ENCODE measurements at places on chromosomes 2 and 18. TPM values are rescaled to one million over a fixed set of nuclear protein-coding genes. Genes with fewer than 3 reads are reported as not detected.

DNA sequence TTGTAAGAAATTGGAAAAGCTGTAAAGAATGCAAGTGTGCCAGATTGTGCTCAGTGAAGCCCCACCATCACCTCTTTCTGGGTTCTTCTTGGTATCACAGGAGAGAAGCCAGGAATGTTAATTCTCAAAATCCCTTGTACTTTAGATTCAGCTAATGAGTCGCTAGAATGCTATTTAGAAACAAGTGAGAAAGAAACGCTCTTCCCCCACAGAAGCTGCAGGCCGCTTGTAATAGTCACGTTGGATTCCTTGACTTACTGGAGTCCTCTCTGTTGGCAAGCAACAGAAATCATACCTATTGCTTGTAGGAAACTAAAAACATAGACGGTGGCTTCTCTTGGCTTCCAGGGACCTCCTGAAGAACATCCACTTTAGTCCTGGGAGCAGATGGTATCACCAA is 375.6 kb upstream of the LRATD1 start:
- DNase-seq = no peak

XIRP2 gene
- total RNA-seq = not detected

DNA sequence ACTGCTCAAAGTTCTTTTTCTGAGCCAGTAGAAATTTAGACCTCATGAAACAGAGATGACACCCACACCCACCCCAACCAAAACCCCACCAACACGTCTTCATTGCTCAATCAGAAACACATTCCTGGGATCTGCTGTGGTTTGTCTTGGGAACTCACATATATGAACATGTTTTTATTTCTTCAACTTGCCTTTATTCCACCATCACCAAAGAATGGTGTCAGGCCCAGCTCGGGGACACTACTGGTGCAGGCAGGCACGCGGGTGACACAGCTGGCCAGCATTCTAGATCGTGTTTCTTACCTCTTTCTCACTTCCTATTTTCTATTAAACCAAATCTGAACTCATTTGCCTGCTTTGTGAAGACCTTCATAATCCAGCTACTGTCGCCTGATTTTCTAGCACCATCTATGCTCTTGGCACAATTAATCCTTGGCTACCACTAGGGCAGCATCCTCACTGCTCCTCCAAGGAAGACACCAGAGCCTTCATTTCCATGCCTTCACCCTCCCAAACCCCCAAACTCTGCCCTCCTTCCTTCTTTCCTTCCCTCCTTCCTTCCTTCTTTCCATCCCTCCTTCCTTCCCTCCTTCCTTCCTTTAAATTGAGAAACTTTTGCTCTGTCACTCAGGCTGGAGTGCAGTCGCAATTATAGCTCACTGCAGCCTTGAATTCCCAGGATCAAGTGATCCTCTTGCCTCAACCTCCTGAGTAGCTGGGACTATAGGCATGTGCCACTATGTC is 157.1 kb downstream of the BCL2 start:
- no peak for DNase-seq

- peak; percentile 55 for DNase-seq
Measured at GRCh38 chr2:159615367-159616285, 722 bp downstream of the BAZ2B start.

HAUS1 gene
- 21.3 TPM for total RNA-seq

GCKR gene
- total RNA-seq = 1.8 TPM
